Neural progenitor cell (in vitro differentiated cells): ENCODE measurements at places on chromosomes 16 and 17.

- DNase-seq = no peak
Observed at GRCh38 chr17:42325026-42325425, 36.7 kb downstream of the STAT5A start.

GRCh38 chr17:50715471-50715870, 3.9 kb upstream of the LUC7L3 start:
- DNase-seq = no peak

- no peak for DNase-seq
Observed at GRCh38 chr17:45906237-45906636, 11.9 kb downstream of the MAPT start.

DNA sequence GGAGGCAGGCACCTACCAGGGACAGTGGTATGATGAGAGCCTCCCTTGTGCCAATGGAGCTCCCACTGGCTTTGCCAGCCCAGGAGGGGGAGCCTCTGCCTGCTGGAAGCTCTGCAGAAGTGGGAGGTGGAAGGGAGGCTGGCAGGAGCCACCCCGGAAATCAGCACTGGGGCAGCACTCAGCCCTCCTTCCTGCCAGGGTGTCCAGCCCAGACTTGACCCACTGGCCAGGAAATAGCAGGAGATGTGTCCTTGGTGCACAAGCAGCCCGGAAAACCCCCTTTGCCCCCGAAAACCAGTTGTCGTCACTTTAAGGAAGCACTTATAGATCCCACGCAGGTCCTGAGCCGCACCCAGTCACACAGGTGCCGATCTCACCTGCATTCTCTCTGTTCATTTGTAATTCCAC, 49.3 kb upstream of the CACNG4 start:
- DNase-seq = peak; percentile 35

DNA sequence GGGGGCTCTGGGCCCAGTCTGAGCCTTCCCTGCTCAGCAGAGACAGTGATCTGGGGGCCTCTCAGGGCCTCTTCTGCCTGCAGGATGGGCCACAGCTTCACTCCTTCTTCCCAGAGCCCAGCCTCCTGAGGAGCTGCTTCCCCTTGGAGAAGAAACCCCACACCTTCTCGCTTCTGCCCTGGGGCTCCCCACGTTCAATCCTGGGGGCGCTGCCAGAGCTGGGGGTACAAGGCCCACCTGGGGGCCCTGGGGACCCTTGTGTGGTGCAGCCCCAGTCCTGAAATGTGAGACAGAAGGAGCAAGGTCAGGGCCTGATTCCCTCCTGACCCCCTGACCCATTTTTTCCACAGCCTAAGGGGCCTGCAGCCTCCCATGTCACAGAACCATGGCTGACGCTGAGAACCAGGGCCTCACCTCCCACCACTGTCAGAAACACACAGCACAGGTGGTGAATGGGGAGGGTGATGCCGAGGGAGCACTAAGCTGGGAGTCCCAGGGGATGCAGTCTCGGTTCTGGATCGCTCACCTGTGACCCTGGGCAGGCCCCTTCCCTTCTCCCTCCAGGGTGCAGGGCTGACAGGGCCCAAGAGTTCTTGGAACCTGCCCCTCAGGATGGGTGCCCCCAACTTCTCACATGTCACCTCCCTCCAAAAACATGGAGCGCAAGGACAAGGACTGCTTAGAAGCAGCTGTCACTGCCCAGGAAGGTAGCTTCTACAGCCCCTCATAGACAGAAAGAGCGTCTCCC, 21.6 kb upstream of the MPO start:
- DNase-seq = no peak
